ENCODE measurements at places on chromosomes 1 and 21. TPM values are rescaled to one million over a fixed set of nuclear protein-coding genes. Genes with fewer than 3 reads are reported as not detected.

Gene TDRD5
- not detected for total RNA-seq

Gene NUP210L
- total RNA-seq = 0.16 TPM

Gene EXTL2
- total RNA-seq = 14.3 TPM

Gene CA6
- not detected for total RNA-seq

Gene TRIM46
- 3.4 TPM for total RNA-seq

Gene PSRC1
- total RNA-seq = 2.2 TPM

DNA sequence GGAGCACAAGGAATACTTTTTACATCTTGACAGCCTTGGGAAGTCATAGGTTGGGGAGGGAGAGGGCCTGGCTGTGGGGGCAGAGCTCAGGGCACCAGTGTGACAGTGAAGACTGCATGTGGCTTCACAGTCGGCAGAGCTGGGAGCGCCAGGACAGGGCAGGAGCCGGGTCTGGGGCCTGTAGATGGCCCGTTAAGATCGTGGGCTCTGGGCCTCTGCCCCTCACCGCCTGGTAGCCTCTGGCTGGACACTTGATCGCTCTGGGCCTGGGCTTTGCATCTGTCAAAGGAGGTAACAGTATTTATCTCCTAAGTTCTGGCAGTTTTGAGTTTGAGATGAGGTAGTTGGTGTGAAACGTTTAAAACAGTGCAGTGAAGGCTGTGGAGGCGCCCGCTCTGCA is 4.8 kb downstream of the SLX9 start:
- no peak overlapping the region for H3K4me3 ChIP-seq
- H3K27ac ChIP-seq = no peak overlapping the region
- H3K36me3 ChIP-seq = no peaks in the 10 kb centered on the region
- no peaks in the 10 kb centered on the region for H3K4me1 ChIP-seq
- H3K27me3 ChIP-seq = no peaks in the 10 kb centered on the region

DNA sequence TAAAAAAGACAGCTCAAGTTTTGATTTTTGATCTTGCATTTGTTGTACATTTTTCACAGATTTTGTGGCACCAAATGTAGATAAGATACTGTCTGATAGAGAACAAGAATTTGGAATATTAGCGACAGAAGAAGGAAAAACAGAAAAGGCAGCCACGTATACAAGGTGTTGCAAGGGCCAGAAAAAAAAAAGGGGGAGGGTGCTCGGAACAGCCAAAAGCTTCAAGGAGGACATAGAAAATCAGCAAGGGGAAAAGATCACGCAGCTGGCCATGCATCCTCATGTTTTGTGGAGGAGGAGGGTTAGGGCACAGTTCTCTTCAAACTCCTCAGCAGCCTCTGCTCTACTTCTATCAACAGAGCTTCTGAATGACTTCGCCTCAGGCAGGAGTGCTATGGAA is 80.7 kb upstream of the MROH9 start:
- H3K27ac ChIP-seq = no peak overlapping the region
- no peaks in the 10 kb centered on the region for H3K27me3 ChIP-seq
- H3K36me3 ChIP-seq = no peaks in the 10 kb centered on the region
- H3K4me1 ChIP-seq = no peaks in the 10 kb centered on the region

- no peaks in the 10 kb centered on the region for H3K27me3 ChIP-seq
- peak; percentile 49 for DNase-seq
These were observed 616 bp downstream of the MCOLN3 start for GRCh38 chr1:85047472-85048295.

- H3K36me3 ChIP-seq = no peaks in the 10 kb centered on the region
- H3K27ac ChIP-seq = no peak overlapping the region
- H3K27me3 ChIP-seq = no peaks in the 10 kb centered on the region
- no peak for DNase-seq
These were observed 53.5 kb upstream of the PRELP start for GRCh38 chr1:203422116-203422515.

GRCh38 chr1:10674700-10675609 is 121.5 kb downstream of the CASZ1 start:
- H3K4me1 ChIP-seq = no peaks in the 10 kb centered on the region
- DNase-seq = no peak
- H3K36me3 ChIP-seq = no peaks in the 10 kb centered on the region
- H3K27me3 ChIP-seq = no peaks in the 10 kb centered on the region
- peak overlapping the region; percentile 6 for H3K27ac ChIP-seq

- no peaks in the 10 kb centered on the region for H3K4me1 ChIP-seq
- H3K4me3 ChIP-seq = no peak overlapping the region
- no peak for DNase-seq
- no peaks in the 10 kb centered on the region for H3K27me3 ChIP-seq
These were observed 47.1 kb downstream of the MYSM1 start for GRCh38 chr1:58652651-58653184.

DNA sequence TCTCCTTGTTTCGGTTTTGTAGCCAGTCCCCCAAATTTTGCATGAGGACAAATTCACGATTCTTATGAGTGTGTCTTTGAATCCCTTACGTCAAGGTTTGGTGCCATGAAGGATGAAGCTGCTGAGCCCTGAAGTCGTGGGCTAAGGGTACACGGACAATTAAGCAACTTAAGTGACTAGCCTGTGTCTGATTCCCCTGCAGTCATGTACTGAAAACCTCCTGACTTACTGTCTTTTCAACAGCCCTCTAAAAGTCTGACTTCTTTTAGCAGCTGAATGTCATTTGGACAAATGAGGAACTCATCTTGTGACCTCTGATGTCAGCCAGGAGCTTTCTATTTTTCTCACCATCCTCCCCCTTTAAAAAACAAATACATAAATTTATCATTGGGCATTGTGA is 27.1 kb upstream of the C1orf105 start:
- no peaks in the 10 kb centered on the region for H3K4me1 ChIP-seq
- H3K27ac ChIP-seq = peak overlapping the region; percentile 28
- no peaks in the 10 kb centered on the region for H3K36me3 ChIP-seq
- no peaks in the 10 kb centered on the region for H3K27me3 ChIP-seq
- no peak for DNase-seq

DNA sequence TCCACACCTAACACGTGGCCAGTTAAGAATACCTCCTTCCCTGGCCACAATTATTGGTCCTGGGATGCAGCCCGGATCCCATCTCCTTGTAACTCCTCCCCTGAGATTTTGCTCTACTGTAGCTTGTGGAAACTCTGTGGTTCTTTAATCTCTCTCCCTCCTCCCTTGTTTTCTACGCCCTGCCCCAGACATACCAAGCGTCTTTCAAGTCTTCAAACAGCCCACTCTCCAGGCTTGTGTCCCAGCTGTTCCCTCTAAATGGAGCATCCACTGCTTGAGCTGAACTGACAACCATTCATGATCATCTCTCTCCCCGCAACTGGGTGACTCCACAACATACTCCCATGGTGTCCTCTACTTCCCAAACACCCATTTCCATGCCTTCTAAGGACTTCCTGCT is 111.6 kb downstream of the SIPA1L2 start:
- H3K4me3 ChIP-seq = no peak overlapping the region
- no peak overlapping the region for H3K27ac ChIP-seq
- H3K36me3 ChIP-seq = no peaks in the 10 kb centered on the region

DNA sequence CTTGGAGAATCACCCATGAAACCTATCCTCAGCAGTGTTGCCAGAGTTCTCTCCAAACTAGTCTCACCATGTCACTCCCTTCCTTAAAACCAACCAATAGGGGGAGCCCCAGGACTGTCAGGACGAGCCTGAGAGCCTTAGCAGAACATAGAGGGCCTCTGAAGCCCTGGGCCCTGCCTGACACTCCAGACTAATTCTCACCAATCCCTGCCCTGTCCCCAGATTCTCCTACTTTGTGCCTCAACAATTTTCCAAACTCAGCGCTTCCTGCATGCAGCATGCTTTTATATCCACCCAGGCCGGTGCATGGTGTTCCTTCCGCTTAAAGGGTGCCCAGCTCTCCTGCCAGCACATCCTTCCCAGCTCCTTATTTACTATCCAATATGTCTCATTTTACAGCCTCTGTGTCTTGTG is 42.7 kb downstream of the HSD3B1 start:
- DNase-seq = no peak
- no peaks in the 10 kb centered on the region for H3K27me3 ChIP-seq
- no peaks in the 10 kb centered on the region for H3K4me1 ChIP-seq
- no peak overlapping the region for H3K4me3 ChIP-seq
- H3K36me3 ChIP-seq = no peaks in the 10 kb centered on the region

DNA sequence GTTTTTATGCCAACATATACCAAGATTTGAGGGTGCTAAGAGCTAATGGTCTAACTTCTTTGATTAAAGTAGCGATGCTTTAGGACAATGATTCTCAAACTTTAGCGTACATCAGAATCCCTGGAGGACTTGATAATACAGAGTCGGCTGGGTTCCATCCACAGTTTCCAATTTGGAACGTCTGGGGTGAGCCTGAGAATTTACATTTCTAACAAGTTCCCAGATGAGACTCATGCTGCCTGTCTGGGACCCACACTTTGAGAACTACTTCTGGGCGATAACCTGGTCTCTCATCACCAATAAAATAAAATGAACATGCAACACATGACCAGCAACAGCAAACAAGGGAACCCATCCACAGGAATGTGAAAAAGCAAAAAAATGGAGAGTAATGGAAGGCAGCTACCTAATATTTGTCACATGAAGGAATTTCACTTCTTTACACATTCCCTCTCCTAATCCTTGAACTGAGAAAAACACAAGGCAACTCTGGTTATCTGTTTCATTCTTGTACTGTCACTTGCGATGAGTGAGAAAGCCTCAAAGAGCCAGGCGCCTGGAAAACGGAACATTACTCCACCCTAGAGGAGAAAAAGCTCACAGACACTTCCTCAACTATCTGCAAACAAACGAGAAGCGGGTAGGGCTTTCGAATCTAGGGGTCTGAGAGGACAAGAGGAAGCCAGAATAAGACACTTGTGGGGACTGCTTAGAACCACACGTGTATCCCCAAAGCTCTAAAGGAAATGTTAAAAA is 14.0 kb downstream of the HSF2BP start:
- no peaks in the 10 kb centered on the region for H3K27me3 ChIP-seq
- H3K4me1 ChIP-seq = no peaks in the 10 kb centered on the region
- no peak overlapping the region for H3K27ac ChIP-seq

All from aorta (tissue), 5 donors.